ENCODE measurements at places on chromosomes 1 and 21. TPM values are rescaled to one million over a fixed set of nuclear protein-coding genes. Genes with fewer than 3 reads are reported as not detected.

DNA sequence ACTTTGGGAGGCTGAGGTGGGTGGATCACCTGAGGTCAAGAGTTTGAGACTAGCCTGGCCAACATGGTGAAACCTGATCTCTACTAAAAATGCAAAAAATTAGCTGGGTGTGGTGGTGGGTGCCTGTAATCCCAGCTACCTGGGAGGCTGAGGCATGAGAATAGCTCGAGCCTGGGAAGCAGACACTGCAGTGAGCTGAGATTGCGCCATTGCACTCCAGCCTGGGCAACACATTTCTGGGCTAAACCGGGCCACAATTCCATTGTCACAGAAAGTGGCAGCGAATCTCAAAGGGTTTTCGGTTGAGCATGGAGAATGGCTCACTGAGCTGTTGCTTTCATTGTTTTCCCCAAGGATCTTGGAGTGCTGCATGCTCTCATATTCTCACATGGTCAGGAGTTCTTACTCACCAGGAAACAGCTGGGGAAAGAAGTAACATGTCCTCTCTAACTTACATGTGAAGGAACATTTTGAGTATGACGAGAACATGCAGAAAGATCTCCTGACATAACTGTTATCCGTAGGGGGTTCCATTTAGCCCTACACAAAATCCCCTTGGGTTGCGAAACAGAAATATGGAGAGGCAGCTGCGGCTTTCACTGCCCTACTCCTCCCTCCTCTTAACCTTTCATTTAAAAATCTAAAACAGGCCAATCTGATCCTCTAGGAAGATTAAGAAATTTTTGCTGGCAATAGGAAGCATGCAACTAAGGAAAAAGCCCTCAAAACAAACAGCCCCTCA is 341.1 kb downstream of the PCP4 start:
- no peaks in the 10 kb centered on the region for H3K4me1 ChIP-seq
- no peaks in the 10 kb centered on the region for H3K27me3 ChIP-seq
- DNase-seq: no peak
- no peak overlapping the region for H3K4me3 ChIP-seq
- no peaks in the 10 kb centered on the region for H3K36me3 ChIP-seq

The FMN2 gene
- 11.2 TPM for total RNA-seq

- peaks cover 8% of the 10 kb centered on the region for H3K4me1 ChIP-seq
- DNase-seq: no peak
- H3K36me3 ChIP-seq: no peaks in the 10 kb centered on the region
- no peaks in the 10 kb centered on the region for H3K27me3 ChIP-seq
- no peak overlapping the region for H3K27ac ChIP-seq
Observed at GRCh38 chr1:102852613-102853012, 255.7 kb downstream of the COL11A1 start.

The PODN gene
- 43.3 TPM for total RNA-seq

- H3K36me3 ChIP-seq: peaks cover 42% of the 10 kb centered on the region
- H3K27me3 ChIP-seq: no peaks in the 10 kb centered on the region
- H3K4me1 ChIP-seq: peaks cover 7% of the 10 kb centered on the region
- H3K4me3 ChIP-seq: no peak overlapping the region
Observed at GRCh38 chr1:33354707-33355316, 33.9 kb upstream of the A3GALT2 start.

GRCh38 chr1:190679983-190680382 is 202.3 kb upstream of the BRINP3 start:
- no peaks in the 10 kb centered on the region for H3K36me3 ChIP-seq
- no peaks in the 10 kb centered on the region for H3K27me3 ChIP-seq
- DNase-seq: no peak
- H3K4me1 ChIP-seq: no peaks in the 10 kb centered on the region
- H3K27ac ChIP-seq: no peak overlapping the region
- H3K4me3 ChIP-seq: no peak overlapping the region

- H3K4me1 ChIP-seq: no peaks in the 10 kb centered on the region
- no peak overlapping the region for H3K4me3 ChIP-seq
- DNase-seq: no peak
- no peak overlapping the region for H3K27ac ChIP-seq
- peaks cover 4% of the 10 kb centered on the region for H3K27me3 ChIP-seq
- no peaks in the 10 kb centered on the region for H3K36me3 ChIP-seq
Observed at GRCh38 chr1:108669679-108670078, 8.8 kb upstream of the HENMT1 start.

The CCDC30 gene
- total RNA-seq: 4.7 TPM

DNA sequence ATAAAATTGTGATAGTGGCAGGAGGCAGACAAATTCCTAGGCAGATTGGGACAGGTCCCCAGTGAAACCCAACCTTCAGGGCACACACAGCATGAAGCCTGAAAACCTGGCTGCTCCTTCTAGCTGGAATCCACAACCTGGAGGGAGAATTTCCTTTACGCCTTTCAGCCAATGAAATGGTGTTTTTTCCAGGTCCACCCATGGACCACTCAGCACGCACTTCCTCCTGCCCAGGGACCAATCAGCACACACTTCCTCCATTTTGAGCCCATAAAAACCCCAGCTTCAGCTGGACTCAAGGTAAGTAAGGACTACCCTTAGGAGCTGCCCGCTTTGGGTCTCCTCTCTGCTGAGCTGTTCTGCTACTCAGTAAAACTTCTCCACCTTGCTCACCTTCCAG is 120.1 kb downstream of the AKT3 start:
- no peaks in the 10 kb centered on the region for H3K36me3 ChIP-seq
- no peak overlapping the region for H3K27ac ChIP-seq
- H3K4me1 ChIP-seq: peaks cover 4% of the 10 kb centered on the region
- H3K27me3 ChIP-seq: no peaks in the 10 kb centered on the region
- no peak overlapping the region for H3K4me3 ChIP-seq

DNA sequence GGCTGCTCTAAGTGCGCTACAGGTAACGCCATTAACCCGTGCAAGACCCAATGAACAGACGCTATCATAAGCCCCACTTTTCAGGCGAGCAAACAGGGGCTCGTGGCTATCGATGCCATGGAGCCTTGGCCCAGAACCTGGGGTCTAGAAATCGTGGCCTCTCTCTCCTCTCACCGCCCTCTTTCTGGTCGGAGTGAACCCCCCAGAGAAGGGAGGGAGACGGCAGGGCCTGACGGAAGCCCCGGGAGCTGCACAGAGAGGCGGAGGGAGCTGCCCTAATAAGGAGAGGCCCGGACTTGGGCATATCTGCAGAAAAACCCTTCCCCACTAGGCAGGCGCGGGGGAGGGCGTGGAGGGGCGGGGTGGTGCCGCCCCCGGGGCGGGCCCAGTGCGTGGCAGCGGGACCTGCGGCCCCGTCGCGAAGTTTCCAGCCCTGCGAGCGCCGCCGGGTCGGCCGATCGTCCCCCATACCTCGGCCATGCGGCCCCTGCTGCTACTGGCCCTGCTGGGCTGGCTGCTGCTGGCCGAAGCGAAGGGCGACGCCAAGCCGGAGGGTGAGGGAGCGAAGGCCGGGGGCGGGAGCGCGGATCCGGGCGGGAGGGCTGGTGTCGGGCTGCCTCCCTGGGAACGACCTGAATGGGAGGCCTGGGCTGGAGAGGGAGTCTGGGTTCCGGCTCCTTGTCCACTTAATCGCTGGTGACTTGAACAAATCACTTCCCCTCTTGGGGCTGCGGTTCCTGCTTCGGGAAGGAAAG is at the start of gene PLOD1:
PLOD1 (plus strand) TSS at position 416 of the 755 bp plus-strand sequence; CDS start at position 479, 63 bp downstream.
- peak within 1 kb of the TSS; percentile 80 for H3K4me3 ChIP-seq
- peak within 1 kb of the TSS; percentile 61 for H3K27ac ChIP-seq
- no peaks in the 10 kb centered on the region for H3K27me3 ChIP-seq
- no peaks in the 10 kb centered on the region for H3K36me3 ChIP-seq
- peaks cover 21% of the 10 kb centered on the region for H3K4me1 ChIP-seq

GRCh38 chr1:182684116-182684828 is at the start of gene RGS8:
TSS of gene RGS8 (minus strand) at chr1:182684587. CDS start at chr1:182669649, 14,938 bp downstream.
- H3K4me3 ChIP-seq: no peak within 1 kb of the TSS
- peaks cover 5% of the 10 kb centered on the region for H3K4me1 ChIP-seq
- no peak within 1 kb of the TSS for H3K27ac ChIP-seq
- no peak for DNase-seq

DNA sequence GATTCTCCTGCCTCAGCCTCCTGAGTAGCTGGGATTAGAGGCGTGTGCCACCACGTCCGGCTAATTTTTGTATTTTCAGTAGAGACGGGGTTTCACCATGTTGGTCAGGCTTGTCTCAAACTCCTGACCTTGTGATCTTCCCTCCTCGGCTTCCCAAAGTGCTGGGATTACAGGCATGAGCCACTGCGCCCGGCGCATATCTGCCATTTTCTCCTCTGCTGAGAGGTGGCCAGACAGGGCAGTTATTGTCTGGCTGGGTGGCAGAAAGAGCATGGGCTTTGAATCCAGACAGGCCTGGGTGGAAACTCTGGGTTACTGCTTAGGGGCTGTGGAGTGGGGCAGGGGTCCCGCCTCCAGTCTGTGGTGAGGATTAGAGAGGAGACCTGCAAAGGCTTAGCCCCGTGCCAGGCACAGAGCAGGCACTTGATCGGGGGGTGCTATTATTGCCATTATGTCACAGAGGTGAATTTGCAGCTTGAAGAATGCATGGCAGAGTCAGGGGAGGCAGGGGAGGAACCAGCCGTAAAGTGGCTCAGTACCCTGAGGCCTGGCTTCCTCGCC is 73.9 kb downstream of the MAN1C1 start:
- H3K4me1 ChIP-seq: peaks cover 21% of the 10 kb centered on the region
- H3K4me3 ChIP-seq: no peak overlapping the region
- no peaks in the 10 kb centered on the region for H3K36me3 ChIP-seq

GRCh38 chr1:54081306-54082270 is 28.2 kb downstream of the TCEANC2 start:
- H3K27me3 ChIP-seq: no peaks in the 10 kb centered on the region
- H3K27ac ChIP-seq: no peak overlapping the region
- peak; percentile 35 for DNase-seq
- H3K4me3 ChIP-seq: no peak overlapping the region

DNA sequence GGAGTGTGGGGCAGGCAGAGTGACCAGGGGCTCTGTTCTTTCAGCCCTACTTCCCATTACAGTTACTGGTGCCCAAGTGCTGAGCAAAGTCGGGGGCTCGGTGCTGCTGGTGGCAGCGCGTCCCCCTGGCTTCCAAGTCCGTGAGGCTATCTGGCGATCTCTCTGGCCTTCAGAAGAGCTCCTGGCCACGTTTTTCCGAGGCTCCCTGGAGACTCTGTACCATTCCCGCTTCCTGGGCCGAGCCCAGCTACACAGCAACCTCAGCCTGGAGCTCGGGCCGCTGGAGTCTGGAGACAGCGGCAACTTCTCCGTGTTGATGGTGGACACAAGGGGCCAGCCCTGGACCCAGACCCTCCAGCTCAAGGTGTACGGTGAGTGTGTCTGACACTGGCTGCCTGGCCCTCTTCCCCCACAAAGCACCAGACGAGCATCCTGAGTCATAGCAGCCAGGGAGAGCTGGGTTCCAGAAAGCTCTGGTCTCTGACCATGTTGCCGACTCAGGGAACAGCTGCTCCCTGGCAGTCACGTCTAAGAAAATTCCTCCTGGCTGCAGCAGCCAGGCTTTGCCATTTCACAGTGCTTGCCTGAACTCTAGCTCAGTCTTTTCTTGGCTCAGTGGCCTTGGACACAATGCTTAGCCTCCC is 3.3 kb downstream of the SLAMF8 start:
- H3K27me3 ChIP-seq: no peaks in the 10 kb centered on the region
- peak overlapping the region; percentile 33 for H3K27ac ChIP-seq
- peak; percentile 88 for DNase-seq
- no peaks in the 10 kb centered on the region for H3K36me3 ChIP-seq

DNA sequence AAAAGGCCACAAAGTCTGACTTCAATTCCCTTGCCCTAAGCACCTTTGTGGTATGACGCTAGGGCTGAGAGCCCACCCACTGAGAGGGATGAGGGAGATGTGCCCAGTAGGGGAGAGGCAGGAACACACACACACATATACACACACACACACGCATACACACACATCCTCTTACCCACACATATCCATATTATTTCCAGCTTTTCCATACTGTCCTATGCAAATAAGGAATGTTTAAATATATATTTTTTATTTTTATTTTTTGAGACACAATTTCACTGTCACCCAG is 3.0 kb downstream of the RAB25 start:
- peak; percentile 34 for DNase-seq
- no peak overlapping the region for H3K4me3 ChIP-seq
- H3K4me1 ChIP-seq: no peaks in the 10 kb centered on the region
- no peak overlapping the region for H3K27ac ChIP-seq

DNA sequence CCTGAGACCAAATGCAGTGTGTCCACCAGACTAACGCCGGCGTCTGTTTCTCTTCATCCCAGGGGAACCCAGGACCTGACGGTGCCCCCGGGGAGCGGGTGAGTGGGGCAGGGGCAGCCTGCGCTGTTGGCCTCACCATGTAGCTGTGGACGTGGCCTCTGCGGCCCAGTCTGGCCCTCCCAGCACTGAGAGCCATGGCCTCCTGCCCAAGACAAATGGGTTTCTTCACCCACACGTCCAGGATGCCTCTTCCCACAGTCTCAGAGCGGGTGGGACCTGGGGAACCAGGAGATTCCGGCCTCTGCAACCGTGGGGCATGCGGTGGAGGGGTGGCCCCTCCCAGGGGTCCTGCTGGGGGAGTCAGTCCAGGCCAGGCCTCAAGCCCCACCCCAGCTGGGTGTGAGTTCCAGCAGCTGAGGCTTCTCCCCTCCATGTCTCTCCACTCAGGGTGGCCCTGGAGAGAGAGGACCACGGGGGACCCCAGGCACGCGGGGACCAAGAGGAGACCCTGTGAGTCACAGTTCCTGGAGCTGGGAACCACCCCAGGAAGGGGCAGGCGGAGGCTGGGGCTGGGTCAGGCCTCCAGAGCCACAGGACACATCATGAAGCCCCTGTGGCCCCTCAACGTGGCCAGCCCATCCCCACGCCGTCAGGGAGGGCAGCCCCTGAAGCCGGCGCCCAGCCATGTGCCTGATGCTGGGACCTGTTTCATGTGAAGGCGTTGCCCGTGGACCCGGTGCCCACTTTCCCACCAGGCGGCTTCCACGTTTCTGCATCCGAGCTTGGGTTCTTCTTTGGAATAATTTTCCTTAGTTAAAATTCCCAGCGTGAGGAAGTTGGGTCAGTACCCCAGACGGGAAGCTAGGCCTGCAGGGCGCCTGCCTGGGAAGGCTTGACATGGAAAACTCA is 11.0 kb downstream of the COL6A1 start:
- H3K27me3 ChIP-seq: no peaks in the 10 kb centered on the region
- DNase-seq: peak; percentile 87
- H3K4me3 ChIP-seq: no peak overlapping the region
- H3K36me3 ChIP-seq: peaks cover 89% of the 10 kb centered on the region

DNA sequence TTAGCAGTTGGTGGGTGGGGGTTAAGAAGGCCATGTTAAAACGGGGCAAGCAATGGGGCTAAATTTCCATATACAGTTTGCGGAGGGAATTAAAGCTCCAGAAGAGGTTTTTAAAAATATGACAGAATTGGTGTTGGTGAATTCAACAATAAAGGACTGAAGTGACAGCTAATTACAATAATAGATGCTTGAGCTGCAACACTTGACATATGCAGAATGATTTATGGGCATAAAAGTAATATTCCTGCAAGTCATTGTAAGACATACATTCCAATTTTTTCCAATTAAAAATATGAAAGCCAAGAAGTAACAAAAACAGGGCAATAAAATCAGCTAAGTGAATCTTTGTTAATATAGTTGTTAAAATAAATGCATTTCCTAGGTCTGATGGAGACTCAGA is 202.2 kb upstream of the MAP1LC3C start:
- H3K36me3 ChIP-seq: no peaks in the 10 kb centered on the region
- H3K27ac ChIP-seq: no peak overlapping the region
- DNase-seq: no peak
- no peak overlapping the region for H3K4me3 ChIP-seq

Measured in osteoblast (primary cell).